Stimulated activated CD4-positive, alpha-beta T cell treated with anti-CD3 and anti-CD28 coated beads, Interleukin-15, amount 100 ng/mL, for 1 hour (primary cell): ENCODE measurements at places on chromosomes 6 and 20.

GRCh38 chr6:90044833-90045381 lies 150.6 kb downstream of the GJA10 start:
- no peak for DNase-seq

- no peak for DNase-seq
Observed at GRCh38 chr20:7302250-7302649, 534.8 kb downstream of the BMP2 start.

DNA sequence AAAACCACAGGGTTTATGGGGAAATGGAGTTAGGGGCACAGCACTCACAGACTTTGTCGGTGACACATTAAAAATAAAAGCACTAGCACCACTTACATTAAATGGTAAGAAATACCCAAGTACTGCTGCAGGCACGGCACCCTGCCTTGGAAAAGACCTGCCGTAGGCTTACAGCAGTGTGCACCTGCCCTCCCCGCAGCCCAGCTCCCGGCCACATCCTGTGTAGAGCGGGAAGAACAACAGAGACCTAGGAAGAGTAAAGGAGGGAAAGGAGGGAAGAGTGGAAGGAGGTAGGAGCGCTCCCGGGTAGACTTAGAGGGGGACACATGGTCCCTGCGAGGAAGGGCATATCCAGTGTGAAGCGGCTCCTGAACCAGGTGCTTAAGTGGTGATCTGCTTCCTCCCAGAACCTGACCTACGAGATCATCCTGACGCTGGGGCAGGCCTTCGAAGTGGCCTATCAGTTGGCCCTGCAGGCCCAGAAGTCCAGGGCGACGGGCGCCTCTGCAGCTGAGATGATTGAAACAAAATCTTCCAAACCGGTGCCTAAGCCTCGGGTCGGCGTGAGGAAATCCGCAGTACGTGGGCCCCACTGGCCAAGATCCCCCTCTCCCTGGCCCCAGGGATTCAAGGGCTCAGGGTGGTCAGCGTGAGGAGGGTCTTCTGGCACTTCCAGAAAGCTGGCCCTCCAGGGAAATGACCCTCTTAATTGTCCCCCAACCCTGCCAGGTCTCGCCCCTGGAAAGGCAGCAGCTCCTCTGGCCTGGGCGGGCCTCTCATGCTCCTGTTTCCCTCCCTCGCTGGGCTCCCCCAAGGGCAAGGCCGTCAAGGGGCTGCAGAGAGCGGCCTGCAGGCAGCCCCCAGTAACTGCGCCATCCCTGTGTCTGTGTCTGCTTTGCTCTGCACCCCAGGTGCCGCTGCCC lies 55.5 kb downstream of the TCP11 start:
- no peak for DNase-seq

DNA sequence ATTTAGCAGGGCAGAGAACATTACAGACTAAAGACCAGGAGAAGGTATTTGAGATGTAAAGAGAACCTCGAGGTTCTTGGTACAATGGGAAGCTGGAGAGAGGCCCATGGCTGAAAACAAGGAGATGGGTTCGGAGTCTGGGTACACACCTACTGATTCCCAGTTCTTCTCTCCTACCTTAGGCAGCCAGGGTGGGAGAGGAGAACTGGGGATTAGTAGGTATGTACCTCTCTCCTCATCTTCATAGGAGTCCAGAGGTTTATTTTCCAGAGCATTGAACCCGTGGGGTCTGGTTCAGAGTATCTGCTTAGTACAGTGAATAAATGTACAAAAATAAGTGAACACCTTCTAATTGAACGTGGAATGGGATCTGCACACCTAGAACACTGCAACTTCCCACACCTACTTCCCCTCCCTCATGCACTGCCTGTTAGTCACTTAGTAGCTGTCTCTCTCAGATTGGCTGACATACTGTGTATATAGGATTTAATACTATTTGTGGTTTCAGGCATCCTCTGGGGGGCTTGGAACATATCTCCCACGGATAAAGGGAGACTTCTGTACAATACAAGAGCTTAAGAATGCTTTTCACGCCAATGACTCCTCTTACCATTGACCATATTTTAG lies 23.5 kb upstream of the NUP153 start:
- DNase-seq, result no peak

- DNase-seq, result no peak
Observed at GRCh38 chr6:35014341-35014740, 125.3 kb downstream of the ANKS1A start.

- DNase-seq, result no peak
Observed at GRCh38 chr6:63188828-63189227, 22.4 kb upstream of the FKBP1C start.
